ENCODE measurements at places on chromosomes 7 and 10.

DNA sequence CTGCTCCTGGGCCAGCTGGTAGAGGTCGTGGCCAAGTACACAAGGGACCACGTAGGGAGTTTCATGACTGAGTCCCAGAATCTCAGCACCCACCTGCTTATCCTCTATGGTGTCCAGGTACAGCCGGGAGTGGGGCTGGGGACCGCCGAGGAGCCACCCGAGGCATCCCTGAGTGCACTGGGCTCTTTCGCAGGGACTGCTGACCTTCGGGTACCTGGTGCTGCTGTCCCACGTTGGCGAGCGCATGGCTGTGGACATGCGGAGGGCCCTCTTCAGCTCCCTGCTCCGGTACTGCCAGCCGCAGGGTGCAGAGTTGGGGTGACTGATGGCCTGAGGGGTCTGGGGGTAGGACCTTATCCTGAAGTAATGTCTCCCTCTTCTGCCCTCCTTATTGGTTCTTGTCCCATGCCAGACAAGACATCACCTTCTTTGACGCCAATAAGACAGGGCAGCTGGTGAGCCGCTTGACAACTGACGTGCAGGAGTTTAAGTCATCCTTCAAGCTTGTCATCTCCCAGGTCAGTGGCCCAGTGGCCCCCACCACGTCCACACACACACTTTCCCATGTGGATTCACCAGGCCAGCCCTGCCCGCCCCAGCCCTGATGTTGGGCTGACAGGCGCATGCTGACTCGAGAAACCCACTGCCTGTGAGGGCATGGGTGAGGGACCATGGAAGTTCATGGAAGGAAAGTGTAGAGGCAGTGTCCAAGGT lies 6.2 kb downstream of the ABCB8 start:
- no peak for DNase-seq

DNA sequence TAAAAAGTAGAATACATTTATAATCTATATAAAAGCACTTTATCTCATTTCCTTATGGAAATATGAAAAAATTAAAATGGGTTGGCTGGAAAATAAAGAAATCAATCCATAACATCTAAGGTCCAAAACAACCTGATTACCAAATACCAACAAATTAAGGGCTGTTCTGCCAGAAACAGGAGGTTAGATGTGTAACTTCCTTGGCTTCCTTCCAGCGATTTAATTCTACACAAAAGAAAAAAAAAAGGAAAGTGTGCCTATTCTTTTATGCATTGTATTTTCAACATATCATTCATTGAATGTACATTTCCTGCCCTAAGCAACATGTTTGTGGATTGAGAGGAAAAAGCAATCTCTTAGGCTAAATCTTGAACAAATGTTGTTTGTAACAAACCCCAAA lies 36.2 kb upstream of the USP6NL start:
- DNase-seq = no peak

GRCh38 chr7:33287738-33288137 lies 158.4 kb downstream of the BBS9 start:
- no peak for DNase-seq

GRCh38 chr7:29866490-29866930 lies 60.2 kb downstream of the WIPF3 start:
- DNase-seq = no peak

GRCh38 chr10:89556600-89556999 lies 21.2 kb upstream of the SLC16A12 start:
- no peak for DNase-seq

DNA sequence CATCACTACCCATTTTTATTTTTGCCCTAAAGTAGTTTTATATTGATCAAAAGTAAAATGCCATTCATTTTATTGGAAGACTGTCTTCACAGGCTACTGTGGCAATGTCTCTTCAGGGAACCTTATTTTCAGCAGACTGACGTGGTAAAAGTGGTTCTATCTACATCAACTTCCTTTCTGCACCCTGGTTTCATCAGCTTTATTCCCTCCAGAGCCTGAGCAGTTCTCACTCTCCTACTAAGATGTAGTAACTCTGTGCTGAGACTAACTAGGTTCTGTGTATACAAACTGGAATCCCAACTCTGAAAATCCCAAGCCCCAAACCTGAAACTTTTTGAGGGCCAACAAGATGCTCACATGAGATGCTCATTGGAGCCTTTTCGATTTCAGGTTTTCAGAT lies 155.3 kb downstream of the SFMBT2 start:
- no peak for DNase-seq

DNA sequence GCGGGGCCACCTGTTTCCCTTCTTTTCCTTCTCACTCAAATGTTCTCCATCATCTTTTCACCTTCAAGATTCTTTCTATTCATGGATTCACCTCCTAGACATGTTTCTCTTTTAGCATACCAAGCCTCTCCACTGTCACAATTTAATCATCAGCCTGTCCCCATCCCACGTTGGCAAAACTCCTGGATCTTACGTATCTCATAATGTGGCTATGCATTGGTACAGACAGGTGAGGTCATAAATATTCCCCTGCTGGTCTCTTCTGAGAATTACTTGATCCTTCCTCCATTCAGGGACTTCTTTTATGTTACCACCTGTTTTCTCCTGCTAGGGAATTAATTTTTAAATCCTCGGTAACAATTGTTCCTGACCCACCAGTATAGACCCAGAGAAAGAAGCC lies 262.6 kb upstream of the NEBL start:
- no peak for DNase-seq

DNA sequence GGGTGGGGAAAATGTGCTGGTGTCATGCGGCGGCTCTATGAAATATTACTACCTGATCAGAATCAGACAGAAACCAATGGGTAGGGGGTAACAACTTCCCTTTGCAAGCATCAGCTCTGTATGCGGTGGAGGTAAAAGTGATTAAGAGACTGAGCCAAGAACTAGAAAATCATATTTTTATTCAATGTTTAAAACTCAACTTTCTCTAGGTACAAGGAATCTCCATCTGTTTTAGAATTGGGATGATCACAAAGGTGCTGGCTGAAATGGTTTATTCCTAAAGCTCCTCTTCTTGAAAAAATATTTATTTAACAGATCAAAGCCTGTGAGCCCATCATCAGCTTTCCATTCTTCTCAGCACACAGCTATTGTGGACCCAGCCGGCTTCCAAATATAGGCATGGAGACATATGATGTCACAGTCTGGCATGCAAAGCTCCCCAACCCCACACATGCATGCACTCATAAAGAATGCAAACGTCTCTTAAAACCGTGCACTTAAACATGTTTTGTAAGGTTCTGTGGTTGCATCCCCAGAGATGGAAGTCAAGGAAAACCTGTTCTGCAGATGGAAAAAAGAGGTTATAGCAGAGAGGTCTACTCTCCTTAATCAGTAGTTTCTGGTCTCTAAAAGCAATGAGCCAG lies 126.0 kb downstream of the SKIDA1 start:
- DNase-seq = no peak

- DNase-seq = no peak
These were observed 676.9 kb downstream of the GATA3 start for GRCh38 chr10:8731121-8732095.

GRCh38 chr10:23630885-23631284 lies 192.0 kb downstream of the OTUD1 start:
- DNase-seq = no peak

DNA sequence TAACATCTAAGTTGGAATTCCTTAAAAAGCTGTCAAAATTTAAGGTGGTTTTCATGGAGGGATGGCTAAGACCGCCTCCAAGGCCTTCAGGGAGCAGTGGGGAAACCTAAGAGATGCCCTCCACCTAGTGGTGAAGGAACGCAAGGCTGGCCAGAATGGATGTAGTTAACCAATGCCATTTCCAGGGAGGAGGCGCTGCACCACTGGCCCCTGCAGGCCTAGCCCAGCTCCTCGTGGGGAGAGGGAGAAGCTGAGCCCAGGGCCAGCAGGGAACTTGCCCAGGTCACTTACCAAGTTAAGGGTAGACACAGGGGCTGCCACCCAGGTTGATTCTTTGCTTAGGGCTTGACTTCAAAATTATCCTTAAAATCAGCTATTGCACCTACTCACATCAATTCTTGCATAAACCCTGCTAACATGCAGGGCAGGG lies 32.0 kb downstream of the FIGNL1 start:
- no peak for DNase-seq

DNA sequence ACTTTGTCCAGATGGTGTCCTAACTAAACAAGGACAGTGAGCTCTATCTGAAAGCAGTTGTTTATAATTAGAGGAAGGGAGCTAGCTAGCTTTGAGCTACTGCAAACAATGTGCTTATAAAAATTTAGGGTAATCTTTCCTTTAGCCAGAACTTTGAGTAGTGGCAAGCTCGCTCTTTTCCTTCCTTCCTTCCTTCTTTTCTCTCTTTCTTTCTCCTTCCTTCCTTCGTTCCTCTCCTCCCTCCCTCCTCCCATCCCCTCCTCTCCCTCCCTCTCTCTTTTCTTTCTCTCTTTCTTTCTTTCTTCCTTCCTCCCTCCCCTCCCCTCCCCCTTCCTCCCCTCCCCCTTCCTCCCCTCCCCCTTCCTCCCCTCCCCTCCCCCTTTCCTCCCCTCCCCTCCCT lies 520.1 kb downstream of the INHBA start:
- no peak for DNase-seq

GRCh38 chr10:80805343-80806020 lies 267.8 kb downstream of the SH2D4B start:
- DNase-seq = no peak

DNA sequence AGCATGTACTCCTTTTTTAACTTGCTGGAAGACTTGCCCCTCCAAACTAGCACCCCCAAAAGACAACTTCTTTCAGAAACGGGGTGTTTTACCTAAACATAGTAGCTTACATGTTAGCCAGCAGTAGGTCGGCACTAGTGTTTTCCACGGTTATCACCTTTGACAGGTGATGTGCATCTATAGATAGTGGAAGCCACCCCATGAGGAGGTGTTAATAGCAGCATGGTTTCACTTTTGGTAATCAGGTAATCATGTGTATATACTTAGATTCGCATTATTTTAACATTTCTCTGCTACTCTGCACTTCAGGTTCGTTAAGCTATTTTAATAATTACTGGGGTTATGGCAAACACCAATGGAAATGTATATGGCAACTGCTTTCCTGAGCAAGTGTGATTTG lies 17.6 kb downstream of the SRI start:
- DNase-seq = no peak

DNA sequence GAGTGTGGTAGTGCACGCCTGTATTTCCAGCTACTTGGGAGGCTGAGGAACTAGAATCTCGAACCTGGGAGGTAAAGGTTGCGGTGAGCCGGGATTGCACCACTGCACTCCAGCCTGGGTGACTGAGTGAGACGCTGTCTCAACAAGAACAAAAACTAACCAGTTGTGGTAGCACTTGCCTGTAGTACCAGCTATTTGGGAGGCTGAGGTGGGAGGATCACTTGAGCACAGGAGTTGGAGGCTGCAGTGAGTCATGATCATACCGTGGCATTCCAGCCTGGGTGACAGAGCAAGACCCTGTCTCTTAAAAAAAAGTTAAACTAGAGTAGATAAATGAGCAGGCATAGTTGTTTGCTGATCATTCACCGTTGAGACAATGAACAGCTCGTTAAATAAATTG lies 48.9 kb downstream of the CUX1 start:
- no peak for DNase-seq

DNA sequence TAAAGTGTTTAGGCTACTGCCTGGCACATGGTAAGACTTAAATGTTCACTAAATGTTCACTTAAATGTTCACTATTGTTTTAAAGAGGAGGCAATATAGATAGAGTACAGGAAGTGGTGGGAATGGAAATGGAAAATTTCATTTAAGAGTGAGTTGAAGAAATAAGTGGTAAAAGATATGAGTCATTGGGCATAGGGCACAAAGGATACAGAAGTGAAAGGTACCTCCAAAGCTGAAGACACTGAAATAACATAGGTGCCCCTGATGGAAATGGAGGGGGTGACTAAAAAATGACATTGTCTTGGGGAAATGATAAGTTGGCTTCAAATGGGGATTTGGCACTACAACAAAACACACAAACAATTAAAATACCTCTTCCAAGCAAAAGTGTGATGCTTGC lies 5.2 kb upstream of the FRA10AC1 start:
- DNase-seq = no peak

DNA sequence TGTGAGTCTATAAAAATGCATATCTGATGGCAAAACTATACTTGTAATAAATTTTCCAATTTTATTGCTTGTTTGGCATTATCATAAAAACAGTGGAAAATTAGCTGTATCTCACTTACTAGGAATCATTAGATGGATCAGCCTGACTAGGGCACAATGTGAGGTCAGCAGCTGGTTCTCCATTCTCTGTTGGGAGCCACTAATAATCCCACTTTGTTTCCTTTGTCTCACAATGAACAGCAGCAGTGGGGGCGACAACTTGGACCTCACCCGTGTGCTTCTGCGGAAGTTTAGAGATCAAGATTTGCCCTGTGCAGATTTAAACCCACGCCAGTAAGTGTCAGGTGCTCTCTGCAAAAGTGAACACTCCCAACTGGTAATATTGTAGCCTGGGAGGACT lies 295.5 kb downstream of the ABCA13 start:
- no peak for DNase-seq

DNA sequence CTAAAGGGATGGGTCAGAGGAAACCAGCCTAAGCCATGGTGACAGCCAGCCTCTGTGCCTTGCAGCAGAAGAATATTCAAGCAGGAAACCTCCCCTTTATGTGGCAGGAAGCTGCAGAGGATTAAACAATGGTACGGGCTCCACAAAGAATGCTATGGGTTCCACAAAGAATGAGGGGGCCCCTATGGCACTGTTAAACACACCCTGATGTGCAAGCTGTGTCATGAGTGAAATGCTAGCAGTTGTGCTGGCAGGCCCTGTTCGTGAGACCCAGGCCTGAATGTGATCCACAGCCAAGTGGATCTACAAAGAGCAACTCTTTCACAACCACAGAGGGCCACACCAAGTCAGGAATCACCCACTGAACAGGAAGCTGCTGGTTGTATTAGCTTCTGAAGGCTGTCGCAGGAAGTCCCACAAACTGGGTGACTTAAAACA lies 68.9 kb downstream of the MYOF start:
- DNase-seq = no peak

DNA sequence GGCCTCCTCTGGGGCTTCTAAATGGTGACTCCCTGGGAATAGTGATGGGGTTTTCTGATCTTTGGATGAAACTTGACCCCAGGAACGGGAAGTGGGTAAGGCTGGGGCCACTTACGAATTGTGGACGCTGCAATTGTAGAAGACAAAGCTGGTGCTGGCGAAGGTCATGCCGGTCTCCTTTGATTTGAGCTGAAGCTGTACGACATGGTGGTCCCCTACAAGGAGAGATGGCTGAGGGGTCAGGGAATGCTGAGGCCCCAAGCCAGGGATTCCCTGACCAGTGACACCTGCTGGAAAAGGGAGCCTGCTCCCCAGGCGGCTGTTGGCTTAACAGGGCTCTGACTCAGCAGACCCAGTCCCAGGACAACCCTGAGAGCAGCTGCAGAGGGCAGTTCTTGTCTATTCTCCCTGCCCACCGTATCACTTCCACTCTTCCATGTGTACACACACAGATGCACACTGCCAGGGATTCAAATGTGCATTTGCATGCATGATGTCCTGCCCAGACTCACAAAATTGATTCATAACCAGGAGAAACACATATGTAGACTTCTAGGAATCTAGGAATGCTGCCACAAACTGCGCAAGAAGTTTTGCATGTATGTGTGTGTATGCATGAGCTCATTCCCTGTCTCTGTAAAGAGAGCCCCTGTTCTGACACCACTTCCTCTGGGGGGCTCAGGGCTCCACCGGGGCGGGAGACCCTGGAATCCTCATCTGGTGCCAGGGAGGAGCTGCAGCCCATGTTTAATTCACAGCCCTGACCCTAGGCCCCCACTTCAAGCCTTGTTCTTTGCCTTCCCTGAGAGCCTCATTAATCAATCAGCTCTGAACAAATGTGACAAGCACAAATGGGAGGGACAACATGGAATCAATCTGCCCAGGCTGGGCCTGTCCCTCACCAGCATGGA lies 350.0 kb downstream of the PLXNA4 start:
- no peak for DNase-seq
